ENCODE measurements at places on chromosomes 16 and 17.

DNA sequence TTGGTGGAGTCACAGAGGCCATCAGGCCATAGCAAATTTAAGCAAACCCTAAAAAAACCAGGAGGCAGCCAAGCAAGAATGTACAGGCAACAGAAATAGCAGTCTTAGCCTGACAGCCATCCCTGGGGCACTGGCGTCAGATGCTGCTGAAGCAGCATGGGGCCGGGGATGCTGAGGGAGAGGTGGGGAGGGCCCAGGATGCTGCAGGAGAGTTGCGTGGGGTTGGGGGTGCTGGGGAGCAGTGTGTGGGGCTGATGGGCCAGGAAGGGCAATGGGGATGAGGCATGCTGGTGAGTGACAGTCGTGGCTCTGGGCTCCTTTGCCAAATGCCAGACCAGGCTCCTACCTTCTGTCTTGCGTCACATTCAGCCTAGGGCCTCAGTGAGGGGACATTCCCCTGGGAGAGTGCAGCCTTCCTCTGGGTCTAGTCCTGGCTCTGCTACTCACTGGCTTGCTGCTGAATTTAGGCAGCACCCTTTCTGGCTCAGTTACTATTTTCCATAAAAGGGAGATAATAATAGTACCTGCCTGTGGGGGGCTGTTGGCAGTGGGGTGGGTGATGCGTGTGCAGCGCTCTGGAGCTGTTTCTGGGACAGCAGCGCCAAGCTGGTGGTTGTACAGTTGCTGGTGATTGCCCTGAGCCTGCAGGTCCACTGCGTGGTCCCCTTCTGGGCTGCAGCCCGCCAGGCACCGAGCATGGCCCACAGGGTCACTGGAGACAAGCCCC lies 88.1 kb downstream of the AMFR start:
- no peak for DNase-seq

DNA sequence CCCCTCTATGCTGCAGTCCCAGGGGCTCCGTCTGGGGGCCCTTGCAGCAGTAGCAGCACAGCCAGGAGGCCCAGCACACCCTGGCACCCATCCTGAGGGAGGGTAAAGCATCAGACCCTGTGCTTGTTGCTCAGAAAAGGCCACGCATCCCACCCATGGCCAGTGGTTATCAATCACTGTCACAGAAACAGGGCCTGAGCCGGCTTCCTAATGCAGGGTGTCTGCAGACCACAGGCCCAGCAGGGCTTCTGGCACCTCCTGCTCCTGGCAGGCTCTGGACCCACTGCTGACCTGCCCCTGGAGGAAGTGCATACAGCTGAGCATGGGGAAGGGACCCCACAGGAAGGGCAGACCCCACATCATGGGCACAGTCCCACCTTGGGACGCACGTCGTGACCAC lies 26.9 kb upstream of the CDH15 start:
- DNase-seq: no peak

DNA sequence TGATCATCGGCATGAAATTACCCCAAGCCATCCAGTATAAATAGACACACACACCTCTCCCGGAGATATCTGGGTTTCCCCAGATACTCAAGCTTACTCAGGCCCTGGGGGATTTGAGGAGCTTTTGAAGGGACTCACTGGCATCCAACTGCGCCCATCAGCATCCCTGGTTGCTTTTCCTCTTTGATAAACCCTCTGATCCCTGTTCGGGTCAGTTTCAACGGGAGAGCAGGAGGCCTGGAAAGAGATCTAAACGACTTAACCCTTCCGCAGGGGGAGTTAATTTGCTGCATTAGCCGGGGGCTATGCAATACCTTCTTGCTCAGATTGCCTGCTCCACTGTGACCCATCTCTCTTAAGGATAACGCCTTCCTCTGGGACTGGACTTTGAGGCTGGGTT lies 76.6 kb downstream of the MAF start:
- no peak for DNase-seq

DNA sequence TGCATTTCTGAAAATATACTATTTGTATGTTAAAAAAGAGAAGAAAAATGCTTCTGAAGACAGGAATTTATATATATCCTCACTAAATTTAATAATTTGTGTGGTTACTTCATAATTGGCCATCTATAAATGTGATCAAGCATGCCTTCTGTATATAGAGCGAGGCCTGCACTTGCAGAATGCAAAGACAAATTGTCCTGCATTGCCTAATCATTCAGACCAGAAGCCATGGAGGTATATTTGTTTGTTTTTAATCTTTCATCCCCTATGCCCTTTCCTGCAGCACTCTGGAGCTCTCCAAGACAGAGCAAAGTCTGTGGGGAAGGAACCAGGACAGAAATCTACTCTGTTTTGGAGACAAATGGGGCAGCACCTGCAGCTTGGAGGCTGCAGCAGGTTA lies 23.8 kb upstream of the DDX52 start:
- DNase-seq: no peak

GRCh38 chr17:79083191-79083971 lies 8.8 kb downstream of the ENGASE start:
- DNase-seq: no peak
